ENCODE measurements at places on chromosomes 1 and 21.
A peak's percentile ranks its signal among the peaks of the same experiment; 100 is the strongest.

GRCh38 chr1:203571661-203572060 lies 55.0 kb upstream of the ATP2B4 start:
- no peak for DNase-seq

GRCh38 chr1:27237112-27237511 lies 2.7 kb downstream of the WDTC1 start:
- DNase-seq, result no peak

DNA sequence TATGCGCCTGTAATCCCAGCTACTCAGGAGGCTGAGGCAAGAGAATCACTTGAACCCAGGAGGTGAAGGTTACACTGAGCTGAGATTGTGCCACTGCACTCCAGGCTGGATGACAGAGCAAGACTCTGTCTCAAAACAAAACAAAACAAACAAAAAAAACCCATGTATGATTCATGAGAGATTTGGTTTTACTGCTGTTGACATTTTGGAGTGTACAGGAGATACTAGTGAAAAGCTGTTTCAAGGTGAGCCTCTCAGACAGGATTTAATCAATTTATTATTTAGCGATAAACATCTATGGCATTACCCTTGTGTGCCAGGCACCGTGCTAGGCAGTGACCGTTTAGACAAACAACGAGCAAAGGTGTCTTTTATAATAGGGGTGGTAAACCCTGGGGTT lies 16.5 kb downstream of the LHX4 start:
- DNase-seq, result no peak

DNA sequence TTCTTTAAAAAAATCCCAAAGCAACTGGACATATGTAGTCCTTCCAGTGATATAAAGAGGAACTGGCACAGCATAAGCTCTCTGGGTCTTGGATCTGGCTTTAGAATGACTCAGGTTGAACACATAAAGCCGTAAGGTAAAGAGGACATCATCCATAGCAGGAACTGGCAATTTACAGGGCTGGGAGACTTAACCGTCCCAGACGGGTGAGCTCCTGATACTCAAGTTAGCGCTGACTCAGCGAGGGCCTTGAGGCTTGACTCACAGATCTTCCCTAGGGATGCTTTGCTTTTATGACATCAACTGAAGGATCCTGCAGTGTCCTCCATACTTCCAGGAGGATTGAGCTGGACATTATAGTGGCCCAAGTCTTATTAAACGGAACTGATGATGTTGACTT lies 154.1 kb downstream of the CLIC6 start:
- no peak for DNase-seq

DNA sequence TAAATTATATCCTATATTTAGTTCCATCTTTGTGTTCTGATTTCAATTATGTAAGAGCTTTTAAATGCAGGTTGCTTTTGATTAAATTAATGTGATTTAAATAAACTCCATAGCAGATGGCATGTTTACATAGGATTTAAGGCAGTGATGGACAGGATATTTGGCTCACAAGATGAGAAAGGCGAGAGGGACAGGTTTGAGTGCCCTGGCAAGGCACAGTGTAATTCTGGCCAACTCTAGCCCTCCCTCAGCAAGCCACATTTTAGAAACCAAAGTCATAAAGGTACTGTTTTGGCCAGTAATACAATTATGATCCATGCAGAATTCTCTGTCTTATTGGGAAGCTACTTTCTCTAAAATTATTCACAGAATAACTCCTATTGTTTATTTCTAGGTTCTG lies 50.6 kb upstream of the C1orf146 start:
- DNase-seq, result no peak

DNA sequence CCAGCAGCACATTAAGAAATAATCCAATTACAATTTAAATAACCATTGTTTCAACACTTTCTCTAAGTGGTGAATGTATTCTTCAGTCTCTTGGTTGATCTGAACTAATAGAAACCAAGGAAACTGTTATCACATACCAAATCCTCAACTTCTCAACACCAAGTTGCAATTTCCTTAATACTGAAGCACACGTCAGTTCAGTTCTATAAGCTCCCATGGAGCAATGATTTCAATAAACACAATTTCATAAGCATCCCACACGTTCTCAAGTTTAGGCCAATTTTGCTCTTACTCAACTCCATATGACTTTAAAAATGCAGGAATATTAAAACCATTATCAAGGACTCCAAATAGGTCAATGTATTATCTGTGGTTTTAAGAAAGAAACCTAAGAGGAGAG lies 5.8 kb upstream of the ERG start:
- no peak for DNase-seq

- no peak for DNase-seq
These were observed 11.0 kb downstream of the ALDH4A1 start for GRCh38 chr1:18891426-18891780.

- no peak for DNase-seq
These were observed 5.7 kb downstream of the IL23R start for GRCh38 chr1:67171978-67172377.

DNA sequence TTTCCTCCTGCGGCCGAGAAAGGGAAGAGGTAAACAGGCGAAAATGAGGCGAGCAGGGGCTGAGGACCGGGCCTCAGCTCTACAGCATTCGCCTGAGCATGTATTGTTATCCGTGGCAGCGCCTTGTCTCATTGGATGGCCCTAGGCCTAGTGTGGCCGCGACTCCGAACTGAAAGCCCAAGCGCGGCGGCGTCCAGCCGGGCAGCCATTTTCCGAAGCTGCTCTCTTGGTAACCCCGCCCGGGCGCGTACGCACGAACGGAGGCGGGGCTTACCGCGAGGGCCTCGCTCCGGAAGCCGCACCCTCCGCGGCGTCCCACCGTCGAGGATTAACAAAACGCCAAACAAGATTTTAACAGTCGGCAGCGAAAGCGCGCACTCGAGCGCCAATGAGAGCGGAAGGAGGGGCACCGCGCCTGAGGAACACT lies 797 bp upstream of the USP1 start:
- no peak for DNase-seq

GRCh38 chr1:19385869-19386591 lies 73.9 kb downstream of the SLC66A1 start:
- no peak for DNase-seq

DNA sequence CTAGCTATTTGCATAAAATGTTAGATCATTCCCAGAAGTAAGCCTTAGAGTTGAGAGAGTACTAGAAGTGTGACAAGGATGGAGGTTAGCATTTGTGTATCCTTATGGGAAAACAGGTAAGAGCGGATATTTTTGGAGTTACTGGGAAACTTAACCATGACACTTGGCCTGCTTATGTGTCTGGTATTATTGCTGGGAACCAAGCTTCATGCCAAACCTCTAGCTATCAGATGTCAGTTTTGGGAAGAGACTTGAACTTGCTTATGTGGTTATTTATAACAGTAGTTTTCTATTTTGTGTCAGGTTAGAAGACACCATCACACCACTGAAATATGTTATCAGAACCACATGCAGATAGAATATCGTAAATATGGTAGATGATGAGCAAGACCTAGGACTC lies 230.3 kb upstream of the SGIP1 start:
- DNase-seq, result no peak

DNA sequence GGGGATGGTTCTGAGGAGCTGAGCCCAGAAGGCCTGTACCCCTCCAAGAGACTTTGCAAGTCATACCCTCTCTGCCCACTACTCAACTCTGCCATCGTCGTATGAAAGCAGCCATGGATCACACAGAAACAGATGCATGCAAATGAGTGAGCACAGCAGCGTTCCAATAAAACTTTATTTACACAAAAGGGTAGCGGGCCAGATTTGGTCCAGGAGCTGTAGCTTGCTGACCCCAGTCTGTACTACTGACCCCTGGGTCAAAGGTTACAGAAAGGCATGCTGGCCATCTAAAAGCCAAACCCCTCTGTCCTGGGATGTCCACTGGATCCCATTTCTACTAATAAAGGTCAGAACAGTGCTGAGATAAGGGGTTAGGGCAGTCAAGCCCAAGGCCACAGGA lies 8.8 kb upstream of the AGTRAP start:
- no peak for DNase-seq

DNA sequence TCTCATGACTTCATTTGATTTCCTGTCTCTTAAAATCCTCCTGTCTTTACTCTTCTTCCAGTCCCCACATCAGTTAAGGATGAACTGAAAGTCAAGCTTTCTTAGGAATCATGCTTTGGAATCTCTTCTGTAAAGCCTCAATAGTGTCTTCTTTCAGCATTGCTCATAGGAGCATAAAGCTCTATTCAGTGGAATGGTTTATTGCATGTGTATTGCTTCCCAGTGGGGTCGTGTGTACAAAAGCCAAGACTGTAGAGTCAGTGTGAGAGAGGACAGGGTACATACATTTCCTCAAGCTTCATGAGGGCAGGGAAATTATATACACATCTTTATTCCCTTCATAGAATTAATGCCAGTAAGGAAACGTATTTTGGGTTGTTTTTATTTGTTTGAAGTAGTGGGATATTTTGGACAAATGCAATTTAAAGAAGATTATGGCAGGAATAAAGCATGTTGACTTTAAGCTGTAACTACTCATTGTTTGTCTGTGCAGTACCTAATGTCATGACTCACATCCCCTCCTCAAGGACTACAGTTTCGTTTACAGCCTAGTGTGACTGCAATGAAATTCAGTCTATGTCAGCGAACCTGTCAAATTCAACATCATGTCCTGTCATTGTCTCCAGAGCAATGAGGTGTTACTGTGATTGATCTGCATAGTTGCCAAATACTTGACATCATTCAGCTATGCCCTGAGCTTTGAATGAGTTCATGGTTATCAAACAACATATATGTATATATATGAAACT lies 2164.2 kb downstream of the NCAM2 start:
- DNase-seq, result no peak

DNA sequence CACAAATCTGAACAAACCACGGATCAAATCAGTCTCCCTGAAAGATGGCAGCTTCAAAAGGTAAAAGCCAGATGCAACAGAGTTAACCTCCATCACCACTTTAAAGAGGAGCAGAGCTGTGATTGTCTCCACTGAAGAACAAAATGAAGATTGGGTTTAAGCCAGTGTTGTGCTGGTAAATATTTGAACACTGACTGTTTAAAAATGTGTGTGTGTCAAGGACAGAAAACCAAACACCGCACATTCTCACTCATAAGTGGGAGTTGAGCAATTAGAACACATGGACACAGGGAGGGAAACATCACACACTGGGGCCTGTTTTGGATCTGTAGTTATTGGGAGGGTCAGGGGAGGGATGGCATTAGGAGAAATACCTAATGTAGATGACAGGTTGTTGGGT lies 83.9 kb downstream of the ST6GALNAC5 start:
- DNase-seq, result no peak

GRCh38 chr1:218200979-218201378 lies 84.1 kb upstream of the RRP15 start:
- no peak for DNase-seq

- DNase-seq, result peak; percentile 80
These were observed 62.1 kb downstream of the FAAP20 start for GRCh38 chr1:2132222-2133038.

- DNase-seq, result no peak
These were observed 105.2 kb downstream of the SLC35F3 start for GRCh38 chr1:234009668-234010067.

DNA sequence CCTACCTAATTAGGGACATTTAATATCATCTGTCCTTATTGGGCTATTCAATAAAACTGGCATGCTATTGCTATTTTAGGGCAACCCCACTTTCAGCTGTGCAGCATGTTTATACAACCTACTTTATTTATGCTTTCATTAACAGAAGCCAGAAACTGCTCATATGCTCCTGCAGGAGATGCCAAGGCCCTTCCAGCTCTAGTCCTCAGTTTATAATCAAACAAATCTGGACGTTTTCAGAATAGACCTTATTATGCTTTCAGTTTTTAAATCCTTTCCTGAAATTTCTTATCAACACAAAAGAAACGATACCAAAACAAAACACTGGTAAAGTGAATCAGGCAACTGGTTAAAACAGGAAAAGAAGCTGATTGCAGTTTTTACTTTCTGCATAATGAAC lies 53.2 kb downstream of the PTGS2 start:
- DNase-seq, result no peak

- peak; percentile 28 for DNase-seq
These were observed 53.6 kb downstream of the PEX14 start for GRCh38 chr1:10528066-10529014.

GRCh38 chr1:28830814-28831213 lies 18.8 kb downstream of the OPRD1 start:
- DNase-seq, result no peak

GRCh38 chr21:14753466-14754258 lies 207.5 kb upstream of the SAMSN1 start:
- DNase-seq, result peak; percentile 99

DNA sequence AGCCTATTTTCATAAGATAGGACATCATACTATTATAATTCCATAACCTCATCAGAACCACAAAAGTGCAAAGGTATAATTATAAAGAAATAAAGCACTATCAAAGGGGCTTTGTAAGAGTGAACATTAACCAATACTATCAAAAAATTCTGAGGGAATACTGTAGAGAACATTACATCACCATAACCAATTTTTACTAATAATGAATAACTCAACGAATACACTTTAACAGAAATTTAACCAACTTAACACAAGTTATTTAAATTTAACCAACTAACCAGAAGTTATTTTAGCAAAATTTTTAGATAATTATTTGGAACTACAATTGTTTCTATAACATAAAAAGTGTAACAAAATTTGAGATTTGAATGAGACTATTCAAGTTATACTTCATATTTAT lies 34.8 kb downstream of the ZSWIM5 start:
- DNase-seq, result no peak

DNA sequence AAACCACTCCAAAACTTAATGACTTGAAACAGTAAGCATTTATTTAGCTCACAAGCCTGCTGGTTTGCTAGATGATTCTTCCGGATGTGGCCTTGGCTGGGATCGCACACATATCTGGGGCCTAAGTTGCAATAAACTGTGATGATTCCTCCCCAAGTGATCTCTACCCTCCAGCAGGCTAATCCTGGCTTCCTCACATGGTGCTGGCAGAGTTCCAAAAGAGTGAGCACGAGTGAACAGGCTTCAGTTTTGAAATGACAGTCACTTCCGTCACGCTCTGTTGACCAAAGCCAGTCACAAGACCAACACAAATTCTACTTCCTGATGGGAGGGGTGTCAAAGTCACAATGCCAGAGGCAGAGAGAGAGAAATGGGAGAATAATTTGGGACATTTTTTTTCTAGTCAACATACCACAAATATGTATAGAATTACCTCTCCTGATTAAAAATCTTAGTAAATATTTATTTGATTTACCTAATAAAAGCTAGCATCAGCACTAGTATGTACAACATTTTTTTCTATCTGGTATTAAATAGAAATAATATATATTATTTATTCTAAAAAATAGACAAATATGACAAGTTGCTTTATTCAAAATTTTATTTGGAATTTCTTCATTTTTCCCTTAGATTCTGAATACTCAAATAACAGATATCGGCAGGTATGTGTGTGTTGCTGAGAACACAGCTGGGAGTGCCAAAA lies 292.7 kb downstream of the TPR start:
- DNase-seq, result peak; percentile 68

DNA sequence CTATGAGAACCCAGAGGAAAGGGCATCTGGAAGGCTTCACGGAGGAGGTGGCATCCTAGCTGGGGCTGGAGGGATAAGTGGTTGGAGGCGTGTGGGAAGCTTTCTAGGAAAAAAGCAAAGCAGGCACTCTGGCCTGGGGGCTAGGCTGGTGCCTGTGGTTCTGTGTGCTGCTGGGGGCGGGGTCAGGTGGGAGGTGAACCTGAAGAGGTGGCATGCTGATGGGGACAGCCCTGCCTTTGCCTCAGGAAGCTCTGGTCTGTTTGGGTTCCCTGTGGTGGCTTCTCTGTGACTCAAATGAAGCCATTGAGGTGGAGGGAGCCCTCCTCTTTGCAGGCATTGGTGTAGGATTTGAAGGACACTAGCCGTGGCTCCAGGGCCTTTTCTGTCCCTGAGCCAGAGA lies 221.6 kb upstream of the POU3F1 start:
- DNase-seq, result no peak

GRCh38 chr1:108845991-108846390 lies 10.9 kb downstream of the AKNAD1 start:
- no peak for DNase-seq
